ENCODE measurements at places on chromosomes 6 and 20. TPM values are rescaled to one million over a fixed set of nuclear protein-coding genes. Genes with fewer than 3 reads are reported as not detected.

Gene FRK
- total RNA-seq: 5.9 TPM

Gene SLC26A8
- total RNA-seq: 0.29 TPM

Gene ANGPT4
- 0.66 TPM for total RNA-seq

Gene CSNK2B
- total RNA-seq: 178 TPM

GRCh38 chr20:49999329-49999728 lies 16.5 kb downstream of the SNAI1 start:
- DNase-seq: no peak

GRCh38 chr20:10419550-10420133 lies 14.4 kb downstream of the MKKS start:
- DNase-seq: no peak

GRCh38 chr20:9301129-9302090 lies 213.0 kb upstream of the LAMP5 start:
- peak; percentile 23 for DNase-seq

DNA sequence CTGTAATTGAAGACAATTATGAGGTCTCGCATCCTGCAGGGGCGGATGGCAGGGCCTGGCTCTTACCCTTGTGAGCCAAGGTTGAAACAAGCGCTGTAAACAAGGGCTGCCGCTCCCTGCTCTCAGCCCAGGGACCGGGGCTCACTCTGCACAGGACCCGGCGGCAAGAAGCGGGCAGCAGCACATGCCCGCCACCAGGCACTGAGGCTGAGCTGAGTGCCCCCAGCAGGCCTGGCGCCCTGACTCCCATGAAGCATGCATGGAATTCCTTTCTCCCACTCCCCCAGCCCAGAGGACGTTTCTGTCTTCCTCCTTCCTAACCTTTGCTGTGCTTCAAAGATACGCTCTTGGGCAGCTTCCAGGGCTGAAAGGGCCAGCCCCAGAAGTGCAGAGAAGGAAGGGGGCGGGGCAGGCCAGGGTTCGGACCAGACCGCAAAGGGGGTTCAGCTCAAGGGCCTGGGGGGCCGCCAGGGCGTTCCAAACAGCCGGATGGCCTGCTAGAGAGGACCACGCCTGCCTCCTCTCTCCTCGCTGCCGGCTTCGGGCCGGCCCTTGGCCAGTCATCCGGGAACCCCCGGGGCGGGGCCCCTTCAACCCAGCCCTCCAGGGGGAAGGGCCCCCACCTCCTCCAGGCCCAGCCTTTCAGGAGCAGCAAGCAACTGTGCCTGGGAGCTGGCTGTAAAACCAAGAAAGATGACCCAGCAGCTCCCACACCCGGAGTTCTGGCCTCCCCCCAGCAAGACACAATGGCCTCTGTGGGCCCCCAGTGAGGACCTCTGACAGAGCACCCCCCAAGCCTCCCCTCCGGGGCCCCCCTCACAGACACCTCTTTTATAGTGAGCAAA lies 109.9 kb downstream of the NOL4L start:
- peak; percentile 63 for DNase-seq

- no peak for DNase-seq
These were observed 14.4 kb downstream of the MMP24 start for GRCh38 chr20:35240811-35241293.

DNA sequence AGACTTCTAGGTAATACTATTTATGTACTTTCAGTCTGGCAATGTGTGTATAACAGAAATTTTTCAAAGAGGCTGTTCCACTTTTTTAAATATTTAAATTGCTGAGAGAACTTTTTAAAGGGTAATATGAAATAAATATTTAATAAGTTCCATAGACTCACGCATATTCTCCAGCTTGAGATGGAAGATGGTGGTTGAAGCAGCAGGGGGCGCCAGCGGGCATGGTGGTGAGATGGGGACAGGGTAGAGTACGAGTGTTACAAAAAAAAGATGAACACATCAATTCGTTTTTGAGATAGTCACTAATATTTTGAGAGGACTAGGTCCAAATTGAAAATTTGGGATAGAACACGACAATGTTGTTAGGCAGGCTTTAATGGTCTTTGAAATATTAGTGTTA lies 68.4 kb downstream of the RSPO3 start:
- DNase-seq: no peak
